ENCODE measurements at places on chromosomes 6 and 20.

DNA sequence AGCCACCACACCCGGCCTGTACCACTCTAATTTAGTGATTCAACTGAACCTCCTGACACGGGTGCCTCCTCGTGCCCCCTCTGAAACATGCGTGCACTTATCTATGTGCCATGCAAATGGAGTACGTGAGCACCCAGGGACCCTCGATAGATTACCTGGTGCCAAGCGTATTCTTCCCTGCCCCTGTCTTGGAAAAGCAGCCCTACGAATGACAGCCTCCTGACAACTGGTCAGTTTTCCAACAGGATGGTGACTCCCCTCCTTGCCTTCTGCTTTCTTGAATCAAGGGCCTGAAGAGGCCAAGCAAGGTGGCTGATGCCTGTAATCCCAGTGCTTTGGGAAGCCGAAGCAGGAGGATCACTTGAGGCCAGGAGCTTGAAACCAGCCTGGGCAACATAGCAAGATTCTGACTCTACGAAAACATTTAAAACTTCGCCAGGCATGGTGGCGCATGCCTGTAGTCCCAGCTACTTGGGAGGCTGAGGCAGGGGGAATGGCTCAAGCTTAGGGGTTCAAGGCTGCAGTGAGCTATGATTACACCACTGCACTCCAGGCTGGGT lies 25.4 kb upstream of the SYNJ2 start:
- H3K4me3 ChIP-seq: no peak overlapping the region
- H3K4me1 ChIP-seq: no peaks in the 10 kb centered on the region
- H3K27me3 ChIP-seq: no peaks in the 10 kb centered on the region
- no peak for DNase-seq

- H3K27me3 ChIP-seq: no peaks in the 10 kb centered on the region
- H3K4me1 ChIP-seq: no peaks in the 10 kb centered on the region
- H3K36me3 ChIP-seq: no peaks in the 10 kb centered on the region
- no peak overlapping the region for H3K27ac ChIP-seq
- no peak overlapping the region for H3K4me3 ChIP-seq
- DNase-seq: peak; percentile 20
Observed at GRCh38 chr20:45283551-45284057, 23.0 kb upstream of the RBPJL start.

GRCh38 chr6:129368970-129369369 lies 341.0 kb downstream of the ARHGAP18 start:
- H3K27me3 ChIP-seq: no peaks in the 10 kb centered on the region
- H3K36me3 ChIP-seq: no peaks in the 10 kb centered on the region
- H3K4me1 ChIP-seq: no peaks in the 10 kb centered on the region
- no peak overlapping the region for H3K4me3 ChIP-seq

- H3K4me1 ChIP-seq: no peaks in the 10 kb centered on the region
- H3K36me3 ChIP-seq: no peaks in the 10 kb centered on the region
- H3K27me3 ChIP-seq: peaks cover 6% of the 10 kb centered on the region
- no peak for DNase-seq
Observed at GRCh38 chr20:61134296-61135030, 117.6 kb upstream of the CDH4 start.

DNA sequence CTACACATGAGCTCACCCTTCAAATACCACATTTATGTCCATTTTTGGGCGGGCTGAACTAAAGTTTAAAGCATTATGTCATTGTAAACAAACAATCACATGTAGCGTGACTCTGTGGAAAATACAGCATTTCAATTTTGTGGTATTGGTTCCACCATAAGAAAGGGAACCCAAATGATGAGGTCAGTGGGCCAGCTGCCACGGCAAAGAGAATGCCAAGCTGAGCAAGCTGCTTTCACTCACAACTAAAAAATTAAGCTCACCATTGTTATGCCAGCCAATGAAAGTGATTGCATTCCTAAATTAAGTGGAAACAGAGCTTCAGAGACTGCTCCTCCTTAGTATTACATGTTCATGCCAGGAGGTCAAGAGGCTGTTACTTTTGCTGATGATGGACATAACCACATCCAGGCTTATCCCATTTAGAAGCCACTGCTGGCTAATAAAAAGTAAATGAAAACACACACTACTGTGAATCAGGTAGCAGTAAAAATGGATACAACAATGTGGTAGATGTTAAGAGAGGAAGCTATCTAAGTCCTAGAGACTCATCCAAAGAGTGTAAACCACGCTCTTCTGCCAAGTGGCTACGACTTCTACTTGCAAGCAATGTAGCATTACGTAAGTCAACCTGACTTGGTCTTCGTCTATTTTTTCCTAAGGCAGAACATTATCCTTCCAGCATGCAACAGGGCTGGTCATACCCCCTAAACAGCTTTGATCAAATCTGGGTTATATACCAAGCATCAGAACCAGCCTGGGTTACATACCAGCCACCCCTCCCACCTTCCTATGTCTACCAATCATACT lies 164.8 kb downstream of the BACH2 start:
- peaks cover 27% of the 10 kb centered on the region for H3K4me1 ChIP-seq
- no peaks in the 10 kb centered on the region for H3K27me3 ChIP-seq
- no peak overlapping the region for H3K4me3 ChIP-seq
- peak; percentile 26 for DNase-seq
- no peak overlapping the region for H3K27ac ChIP-seq

DNA sequence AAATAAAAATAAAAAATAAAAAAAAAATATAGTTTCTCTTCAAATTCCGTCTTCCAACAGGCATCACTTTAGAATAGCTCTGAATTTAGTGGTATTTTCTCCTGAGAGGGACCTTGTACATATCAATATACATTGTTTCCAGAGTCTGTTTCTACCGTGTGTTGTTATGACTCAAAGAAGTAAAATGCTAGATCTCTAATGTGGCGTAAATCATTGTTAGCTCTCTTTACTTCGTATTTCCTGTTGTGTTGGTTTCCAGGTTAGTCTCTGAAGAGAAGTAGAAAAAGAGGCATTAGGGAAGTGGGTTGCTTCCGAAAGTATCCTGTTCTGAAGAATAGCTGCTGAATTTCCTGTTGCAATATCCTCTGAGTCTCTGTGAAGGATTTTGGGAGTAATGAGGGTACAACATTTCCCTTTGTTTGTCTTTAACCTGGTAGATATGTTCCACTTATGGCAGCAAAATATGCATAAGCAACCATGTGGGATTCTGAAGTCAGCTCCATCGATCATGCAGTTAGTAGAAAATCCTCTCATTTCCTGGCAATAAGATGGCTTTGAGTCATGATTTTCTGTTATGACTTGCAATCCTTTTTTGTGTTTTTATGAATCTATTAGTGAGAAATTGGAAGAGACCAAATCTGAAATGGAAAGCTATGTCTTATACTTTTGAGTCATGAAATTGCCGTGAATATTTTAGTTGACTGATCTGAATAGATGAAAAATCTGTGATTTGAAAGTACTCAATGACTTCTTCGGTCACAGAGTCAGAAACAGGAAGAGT lies 42.0 kb upstream of the MCHR2 start:
- no peaks in the 10 kb centered on the region for H3K27me3 ChIP-seq
- H3K4me3 ChIP-seq: no peak overlapping the region
- H3K4me1 ChIP-seq: no peaks in the 10 kb centered on the region
- H3K27ac ChIP-seq: no peak overlapping the region
- no peak for DNase-seq

- no peaks in the 10 kb centered on the region for H3K36me3 ChIP-seq
- DNase-seq: no peak
- H3K4me3 ChIP-seq: no peak overlapping the region
- no peaks in the 10 kb centered on the region for H3K27me3 ChIP-seq
Observed at GRCh38 chr6:134706806-134707205, 243.1 kb downstream of the ALDH8A1 start.

- H3K27ac ChIP-seq: no peak overlapping the region
- H3K36me3 ChIP-seq: no peaks in the 10 kb centered on the region
- peaks cover 21% of the 10 kb centered on the region for H3K27me3 ChIP-seq
- no peak overlapping the region for H3K4me3 ChIP-seq
Observed at GRCh38 chr6:2503816-2504494, 246.8 kb downstream of the MYLK4 start.

DNA sequence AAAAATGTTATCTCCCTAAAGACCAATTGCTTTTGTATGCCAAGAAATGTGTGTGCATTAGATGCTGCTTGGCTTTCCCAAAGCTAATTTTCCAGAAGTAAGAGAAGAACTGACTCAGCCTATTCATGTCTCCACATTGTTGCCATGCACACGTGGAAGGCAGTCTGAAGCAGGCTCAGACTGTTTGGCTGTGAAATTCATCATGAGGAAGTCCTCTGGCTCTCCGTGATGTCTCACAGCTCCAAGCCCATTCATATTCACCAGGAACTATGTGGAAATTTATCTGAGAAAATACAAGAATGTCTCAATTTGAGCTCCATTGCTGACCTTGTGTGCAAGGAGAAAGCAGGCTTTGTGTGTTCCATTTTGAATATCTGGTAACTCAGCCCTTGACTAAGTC lies 1022.2 kb upstream of the GJE1 start:
- H3K4me3 ChIP-seq: no peak overlapping the region
- no peak for DNase-seq
- no peaks in the 10 kb centered on the region for H3K4me1 ChIP-seq
- H3K27me3 ChIP-seq: no peaks in the 10 kb centered on the region
- H3K27ac ChIP-seq: no peak overlapping the region

- H3K36me3 ChIP-seq: no peaks in the 10 kb centered on the region
- no peaks in the 10 kb centered on the region for H3K27me3 ChIP-seq
- no peak overlapping the region for H3K4me3 ChIP-seq
- no peak for DNase-seq
- H3K27ac ChIP-seq: no peak overlapping the region
Observed at GRCh38 chr20:14959506-14960475, 622.4 kb upstream of the FLRT3 start.

DNA sequence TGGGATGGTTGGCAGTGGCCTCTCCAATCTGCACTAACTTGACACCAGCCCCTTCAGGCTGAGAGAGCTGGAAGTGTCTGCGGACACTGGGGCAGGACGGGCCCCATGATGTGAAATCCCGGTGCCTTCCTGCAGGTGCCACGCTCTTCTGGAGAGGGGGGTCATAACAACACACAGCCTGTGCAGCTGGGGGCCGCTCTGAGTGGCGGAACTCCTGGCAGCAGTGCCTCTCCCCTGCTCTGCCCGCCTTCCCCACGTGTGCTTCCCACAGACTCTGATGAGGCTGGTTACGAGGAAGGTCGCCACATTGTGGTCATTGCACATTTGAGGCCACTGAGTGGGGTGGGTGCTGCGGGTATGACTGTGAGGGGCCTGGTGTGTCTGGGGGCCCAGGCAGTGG lies 145.2 kb downstream of the DTNBP1 start:
- H3K4me1 ChIP-seq: peaks cover 1% of the 10 kb centered on the region
- no peak for DNase-seq
- no peaks in the 10 kb centered on the region for H3K27me3 ChIP-seq
- H3K27ac ChIP-seq: no peak overlapping the region
- no peak overlapping the region for H3K4me3 ChIP-seq

GRCh38 chr6:162612613-162613012 lies 115.0 kb downstream of the PRKN start:
- H3K27ac ChIP-seq: no peak overlapping the region
- no peak overlapping the region for H3K4me3 ChIP-seq
- DNase-seq: no peak
- no peaks in the 10 kb centered on the region for H3K27me3 ChIP-seq
- H3K4me1 ChIP-seq: no peaks in the 10 kb centered on the region
- H3K36me3 ChIP-seq: no peaks in the 10 kb centered on the region

- no peak overlapping the region for H3K4me3 ChIP-seq
- no peaks in the 10 kb centered on the region for H3K4me1 ChIP-seq
- no peaks in the 10 kb centered on the region for H3K36me3 ChIP-seq
- no peak overlapping the region for H3K27ac ChIP-seq
Observed at GRCh38 chr6:19824058-19824807, 12.9 kb upstream of the ID4 start.

DNA sequence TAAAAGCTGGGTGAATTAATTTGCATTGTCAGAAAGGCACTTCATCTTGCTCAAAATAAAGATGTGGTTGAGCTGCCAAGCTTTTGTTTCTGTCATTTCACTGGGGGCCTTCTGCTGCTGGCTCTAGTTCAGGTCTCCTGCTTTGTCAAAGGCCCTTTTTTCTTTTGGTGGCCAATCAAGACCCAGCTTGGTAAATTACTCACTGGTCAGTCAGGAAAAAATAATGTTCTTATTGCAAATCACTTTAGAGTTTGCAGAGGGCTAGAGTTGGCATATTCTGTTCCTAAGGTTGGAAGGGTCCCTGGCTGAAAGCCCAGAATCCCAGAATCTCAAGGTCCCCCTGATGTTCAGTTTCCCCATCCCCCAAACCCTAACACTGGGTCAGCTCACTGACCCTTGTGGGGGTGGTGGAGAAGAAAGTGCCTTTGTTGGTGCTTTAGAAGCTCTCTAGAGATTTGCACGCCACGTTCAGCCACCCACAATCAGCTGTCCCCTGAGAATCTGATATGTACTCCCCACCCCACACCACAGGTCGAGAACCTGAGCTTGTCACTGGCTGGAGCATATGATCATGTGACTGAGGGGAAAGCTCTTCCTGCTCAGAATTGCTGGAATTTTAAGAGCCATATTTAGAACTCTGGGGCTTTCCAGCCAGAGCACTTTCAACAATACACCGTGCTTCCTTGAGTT lies 21.7 kb upstream of the BNIP5 start:
- H3K4me1 ChIP-seq: peaks cover 33% of the 10 kb centered on the region
- DNase-seq: no peak
- H3K4me3 ChIP-seq: no peak overlapping the region
- no peak overlapping the region for H3K27ac ChIP-seq
- H3K36me3 ChIP-seq: no peaks in the 10 kb centered on the region

GRCh38 chr20:63546256-63546955 lies 1.1 kb downstream of the SRMS start:
- no peak overlapping the region for H3K27ac ChIP-seq
- no peaks in the 10 kb centered on the region for H3K4me1 ChIP-seq
- no peak overlapping the region for H3K4me3 ChIP-seq
- no peak for DNase-seq
- H3K36me3 ChIP-seq: no peaks in the 10 kb centered on the region
- peaks cover 43% of the 10 kb centered on the region for H3K27me3 ChIP-seq

DNA sequence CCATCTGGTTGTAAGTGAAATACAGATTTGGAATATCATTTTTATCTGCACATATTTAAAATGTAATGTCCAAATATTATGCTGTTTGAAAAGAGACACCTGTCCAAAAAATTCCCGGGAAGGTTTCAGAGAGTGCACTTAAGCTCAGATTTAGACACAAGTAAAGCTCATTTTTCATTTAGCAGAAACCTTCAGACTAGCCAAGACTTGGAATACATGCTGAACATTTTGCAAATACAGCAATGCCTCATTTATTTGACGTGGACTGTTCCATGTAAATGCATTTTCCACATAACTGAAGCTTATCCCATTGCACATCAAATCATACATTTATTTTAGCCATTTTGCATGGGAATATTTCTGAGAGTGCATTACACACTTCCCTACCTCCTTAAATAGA lies 280.7 kb downstream of the ZNF217 start:
- H3K27me3 ChIP-seq: no peaks in the 10 kb centered on the region
- H3K36me3 ChIP-seq: no peaks in the 10 kb centered on the region
- DNase-seq: no peak
- no peak overlapping the region for H3K4me3 ChIP-seq
- no peak overlapping the region for H3K27ac ChIP-seq
